ENCODE measurements at places on chromosomes 3 and 15. TPM values are rescaled to one million over a fixed set of nuclear protein-coding genes. Genes with fewer than 3 reads are reported as not detected.

DNA sequence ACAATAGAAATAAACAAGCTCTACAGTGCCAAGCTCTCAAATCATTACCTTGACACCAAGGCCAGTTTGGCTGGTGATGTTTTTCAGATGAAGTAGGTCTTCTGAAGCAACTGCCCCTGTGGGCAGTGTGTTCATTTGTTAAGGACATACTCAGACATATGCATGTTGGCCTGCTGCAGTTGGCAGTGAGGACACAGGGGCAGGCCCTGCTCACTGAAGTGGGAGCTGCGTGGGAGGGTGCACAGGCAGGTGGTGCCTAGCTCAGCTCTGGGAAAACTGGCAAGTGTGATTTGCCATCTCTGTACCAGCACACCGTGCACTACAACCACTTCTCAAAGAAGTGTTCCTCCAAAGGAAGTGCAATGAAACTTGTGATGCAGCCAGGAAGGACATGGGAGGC is 28.5 kb upstream of the SNRK start:
- DNase-seq: no peak

- DNase-seq: no peak
These were observed 250.3 kb upstream of the RASGRP1 start for GRCh38 chr15:38814891-38815290.

DNA sequence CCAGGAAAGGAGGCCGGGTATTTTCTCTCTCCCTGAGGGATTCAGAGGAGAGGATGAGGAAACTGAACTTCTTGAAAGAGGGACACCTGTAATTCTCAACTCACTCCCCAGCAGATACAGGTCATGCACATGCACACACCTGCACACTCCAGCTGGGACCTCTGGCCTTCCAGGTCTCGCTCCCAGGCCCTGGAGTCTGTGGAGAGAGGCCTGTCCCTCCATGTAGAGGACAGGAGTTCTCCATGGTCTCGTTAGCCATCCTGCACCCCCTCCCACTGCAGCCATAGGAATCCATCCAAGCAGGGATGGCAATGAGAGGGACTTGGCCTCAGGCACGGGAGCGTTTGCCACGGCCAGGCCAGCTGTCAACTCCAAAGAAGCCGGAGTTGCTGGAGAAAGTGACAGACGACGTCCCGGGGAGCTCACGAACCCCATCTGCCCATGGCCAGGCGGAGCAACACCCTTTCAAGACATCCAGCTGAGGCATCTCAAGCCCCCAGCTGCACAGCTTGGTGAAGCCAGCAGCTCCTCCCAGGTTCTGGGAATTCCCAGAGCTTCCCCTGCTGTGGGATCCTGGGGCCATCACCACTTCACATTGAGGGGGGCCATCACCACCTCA is 223.3 kb downstream of the UACA start:
- DNase-seq: no peak

- DNase-seq: no peak
These were observed 5.1 kb downstream of the GPR176 start for GRCh38 chr15:39914977-39915376.

The GRAMD2A gene
- not detected for total RNA-seq

- peak; percentile 87 for DNase-seq
These were observed 961.0 kb upstream of the CFAP20DC start for GRCh38 chr3:60010781-60011180.

DNA sequence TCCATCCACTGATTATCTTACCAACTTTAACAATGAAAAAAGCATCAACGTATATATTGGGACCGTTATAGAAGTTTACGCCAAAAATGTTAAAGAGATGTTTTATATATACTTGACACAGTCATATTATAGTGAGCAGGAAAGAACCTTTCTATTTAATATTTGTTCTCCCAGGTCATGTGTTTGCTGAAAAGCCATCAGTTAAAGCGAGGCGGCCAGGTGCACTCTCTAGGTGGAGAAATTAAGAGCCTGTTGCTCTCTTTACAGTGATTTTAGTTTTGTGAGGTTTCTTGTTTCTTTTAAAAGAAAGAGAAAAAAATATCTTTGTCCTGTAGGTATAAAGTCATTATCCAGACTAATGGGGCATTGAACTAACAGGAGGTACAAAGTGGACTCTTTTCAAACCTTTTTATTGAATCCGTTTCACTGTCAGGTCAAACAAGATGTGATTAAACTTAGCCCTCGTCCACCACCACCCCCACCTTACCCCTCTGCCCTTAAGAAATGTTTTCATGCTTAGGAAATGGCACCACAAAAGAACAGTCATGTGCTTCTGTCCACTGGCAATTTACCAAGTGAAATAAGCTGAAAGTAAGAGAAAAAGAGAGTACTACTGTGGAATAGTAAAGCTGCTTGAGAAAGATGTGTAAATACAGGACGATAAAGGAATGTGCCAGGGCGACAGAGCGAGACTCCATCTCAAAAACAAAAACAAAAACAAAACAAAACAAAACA is 279.9 kb downstream of the PTPRG start:
- DNase-seq: no peak

Measured in naive thymus-derived CD8-positive, alpha-beta T cell (primary cell).